ENCODE measurements at places on chromosomes 6 and 20.

DNA sequence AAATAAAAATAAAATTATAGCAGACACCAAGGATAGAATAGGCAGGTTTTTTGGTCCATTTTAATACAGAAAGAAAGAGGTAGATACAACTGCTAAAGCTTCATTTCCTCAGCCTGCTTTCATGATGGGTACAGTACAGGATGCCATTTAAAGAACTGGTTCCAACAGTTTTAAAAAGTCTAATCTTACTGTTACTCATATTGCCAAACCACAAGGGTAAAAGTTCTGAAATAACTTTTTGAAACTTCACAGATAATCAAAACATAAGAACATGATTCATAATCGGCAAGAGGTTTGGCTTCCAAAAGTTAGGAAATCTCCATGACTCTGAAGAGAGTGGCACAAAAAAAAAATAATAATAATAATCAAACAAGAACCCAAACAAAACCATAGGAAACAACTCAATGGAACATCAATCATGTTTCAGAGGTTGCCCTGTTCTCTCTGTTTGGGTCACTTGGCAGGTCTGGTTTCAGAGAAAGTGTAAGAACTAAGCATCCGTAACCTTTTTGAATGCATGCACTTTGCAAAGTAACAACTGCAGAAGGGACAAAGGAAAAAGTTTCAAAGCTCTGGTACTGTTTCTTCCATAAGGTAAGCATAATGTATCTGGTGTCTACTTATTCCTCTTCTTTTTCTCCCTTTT is 79.7 kb downstream of the SMLR1 start:
- no peak for DNase-seq

GRCh38 chr20:31819083-31819784 is at the start of gene MYLK2:
MYLK2 (plus strand) TSS chr20:31819356; CDS start chr20:31819581, 225 bp downstream.
- no peak for DNase-seq

DNA sequence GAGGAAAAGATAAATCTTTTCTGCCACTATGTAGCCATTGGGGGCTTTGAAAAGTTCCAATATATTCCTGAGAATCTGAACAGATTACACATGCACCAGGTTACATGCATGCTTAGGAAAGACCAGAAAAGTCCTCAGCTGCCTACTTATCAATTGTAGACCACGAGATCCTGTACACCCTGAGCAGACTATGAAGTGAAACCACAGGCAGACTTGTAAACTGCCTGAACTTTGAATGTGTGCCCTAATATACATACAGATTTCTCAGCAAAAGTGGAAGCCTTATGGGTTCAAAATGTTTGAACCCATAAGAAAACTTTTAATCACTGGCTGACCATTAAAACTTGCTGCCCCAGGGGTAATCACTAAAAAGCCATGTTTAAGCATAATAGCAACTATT is 273.5 kb upstream of the RUNX2 start:
- DNase-seq, result no peak

- DNase-seq, result no peak
These were observed 93.4 kb upstream of the NXT1 start for GRCh38 chr20:23257106-23257761.

DNA sequence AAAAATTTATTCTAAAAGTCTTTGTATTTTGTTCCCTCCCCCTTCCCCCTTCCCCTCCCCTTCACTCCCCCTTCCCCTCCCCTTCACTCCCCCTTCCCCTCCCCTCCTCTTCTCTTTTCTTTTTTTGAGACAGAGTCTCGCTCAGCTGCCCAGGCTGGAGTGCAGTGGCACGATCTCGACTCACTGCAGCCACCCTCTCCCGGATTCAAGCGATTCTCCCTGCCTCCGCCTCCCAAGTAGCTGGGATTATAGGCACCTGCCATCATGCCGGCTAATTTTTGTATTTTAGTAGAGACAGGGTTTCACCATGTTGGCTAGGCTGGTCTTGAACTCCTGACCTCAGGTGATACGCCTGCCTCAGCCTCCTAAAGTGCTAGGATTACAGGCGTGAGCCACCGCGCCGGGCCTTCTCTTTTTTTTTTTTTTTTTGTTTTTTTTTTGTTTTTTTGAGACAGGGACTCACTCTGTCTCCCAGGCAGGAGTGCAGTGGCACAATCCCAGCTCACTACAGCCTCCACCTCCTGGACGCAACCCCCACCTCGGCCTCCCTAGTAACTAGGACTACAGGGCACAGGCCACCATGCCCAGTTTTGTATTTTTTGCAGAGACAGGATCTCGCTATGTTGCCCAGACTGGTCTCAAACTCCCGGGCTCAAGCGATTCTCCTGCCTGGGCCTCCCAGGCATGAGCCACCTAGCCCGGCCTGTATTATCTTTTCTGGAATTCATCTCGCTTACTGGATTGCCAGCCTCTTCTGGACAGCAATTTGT is 1.1 kb upstream of the AFG1L start:
- DNase-seq, result no peak

GRCh38 chr6:12028213-12028612 is 16.1 kb downstream of the HIVEP1 start:
- DNase-seq, result no peak

DNA sequence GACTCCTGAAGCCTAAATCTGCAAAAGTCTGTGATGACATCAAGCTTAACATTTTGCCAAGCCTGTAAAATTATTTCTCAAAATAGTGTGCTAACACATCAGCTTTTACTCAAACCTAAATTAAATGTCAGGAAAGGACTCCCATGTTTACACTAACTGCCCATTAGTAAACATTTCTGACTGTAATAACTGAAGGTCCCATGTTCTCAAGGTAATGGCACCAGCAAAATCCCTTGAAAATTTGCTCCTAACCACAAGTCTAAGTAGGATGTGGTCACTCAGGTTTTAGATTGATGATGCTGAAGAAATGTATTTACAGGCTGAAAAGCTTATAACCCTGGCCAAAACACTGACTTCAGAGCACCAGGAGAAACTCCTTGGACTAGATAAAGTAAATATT is 33.0 kb downstream of the BACH2 start:
- no peak for DNase-seq

DNA sequence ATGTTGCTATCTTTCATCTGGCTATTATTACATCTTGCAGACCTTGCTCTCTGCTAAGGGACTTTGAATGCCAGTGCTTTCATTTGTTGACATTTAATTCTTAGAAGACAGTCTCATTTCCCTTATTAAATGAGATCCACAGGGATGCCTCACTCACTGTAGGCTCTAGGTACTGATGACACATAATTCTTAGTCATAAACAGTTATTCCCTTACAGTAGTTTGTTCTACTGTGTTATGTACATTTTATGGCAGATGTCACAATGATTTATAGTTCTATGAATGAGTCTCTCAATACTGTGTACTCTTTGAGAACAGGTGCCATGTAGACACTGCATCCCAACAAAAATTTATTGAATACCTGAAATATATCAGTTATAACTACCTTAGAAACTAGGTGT is 70.3 kb downstream of the FAM83B start:
- no peak for DNase-seq

DNA sequence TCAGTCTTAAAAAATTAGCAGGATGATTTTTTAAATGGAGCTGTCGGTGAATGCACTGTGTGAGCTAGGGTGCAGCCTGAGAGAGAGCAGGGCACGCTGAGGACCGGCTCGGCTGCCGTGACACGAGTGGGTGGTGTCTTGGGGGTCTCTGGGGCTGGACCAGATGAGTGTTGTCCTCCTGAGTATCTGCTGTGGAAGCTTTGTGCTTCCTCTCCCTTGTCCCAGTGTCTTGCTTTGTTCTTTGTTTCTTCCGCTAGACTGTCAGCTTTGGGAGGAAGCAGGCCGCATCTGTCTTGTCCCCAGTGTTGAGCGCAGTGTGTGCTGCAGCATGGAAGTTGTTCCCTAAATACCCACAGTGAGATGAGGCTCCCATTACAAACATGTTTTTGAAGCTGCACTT is 89.4 kb downstream of the RTN4IP1 start:
- DNase-seq, result no peak

GRCh38 chr6:27568226-27568897 is 95.5 kb upstream of the ZNF184 start:
- no peak for DNase-seq

GRCh38 chr20:2742934-2743559 is 50.5 kb downstream of the EBF4 start:
- peak; percentile 46 for DNase-seq

DNA sequence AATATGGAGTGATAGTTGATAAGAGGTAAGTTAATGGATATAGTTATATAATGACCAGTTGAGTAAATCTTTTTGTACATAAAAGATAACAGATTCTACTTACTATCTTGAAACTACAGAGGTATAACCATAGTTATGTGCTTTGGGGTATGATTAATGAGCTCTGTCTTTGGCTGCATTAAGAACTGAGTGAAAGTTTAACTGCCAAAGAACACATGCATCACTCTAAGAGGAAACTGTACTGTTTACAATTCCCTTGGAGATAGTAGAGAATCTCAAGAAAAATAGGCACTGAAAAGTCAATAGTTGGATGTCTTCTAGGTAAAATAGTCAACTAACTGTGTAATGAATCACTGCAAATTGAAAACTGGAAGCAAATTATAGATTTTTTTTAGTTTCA is 1129.5 kb downstream of the EPHA7 start:
- no peak for DNase-seq
